Stimulated activated CD8-positive, alpha-beta memory T cell treated with anti-CD3 and anti-CD28 coated beads, Interleukin-4, amount 100 ng/mL, for 48 hours (primary cell): ENCODE measurements at places on chromosomes 4 and X.

GRCh38 chrX:15242899-15243555, 26.9 kb downstream of the ASB9 start:
- peak; percentile 27 for DNase-seq

GRCh38 chr4:100278567-100278966, 88.3 kb upstream of the DDIT4L start:
- DNase-seq = no peak

DNA sequence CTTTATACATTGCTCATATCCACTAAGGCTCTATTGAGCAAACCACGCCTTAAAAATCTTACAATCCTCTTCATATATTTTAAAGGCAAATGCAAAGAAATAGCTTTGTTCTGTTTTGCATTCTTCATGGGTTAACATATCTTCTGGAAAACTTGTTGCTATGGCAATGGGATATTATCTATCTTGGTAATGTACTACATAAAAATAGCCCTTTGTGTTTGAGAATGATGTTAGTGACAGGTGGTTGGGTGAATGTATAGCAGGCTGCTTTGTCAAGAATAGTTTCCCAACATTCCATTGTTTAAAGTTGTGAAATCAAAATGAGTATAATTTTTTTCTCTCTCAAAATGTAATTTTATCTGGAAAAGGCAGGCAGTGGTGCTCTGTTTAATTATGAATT, 16.8 kb downstream of the REPS2 start:
- no peak for DNase-seq

- DNase-seq = no peak
Observed at GRCh38 chr4:14883661-14884060, 118.6 kb upstream of the CPEB2 start.

DNA sequence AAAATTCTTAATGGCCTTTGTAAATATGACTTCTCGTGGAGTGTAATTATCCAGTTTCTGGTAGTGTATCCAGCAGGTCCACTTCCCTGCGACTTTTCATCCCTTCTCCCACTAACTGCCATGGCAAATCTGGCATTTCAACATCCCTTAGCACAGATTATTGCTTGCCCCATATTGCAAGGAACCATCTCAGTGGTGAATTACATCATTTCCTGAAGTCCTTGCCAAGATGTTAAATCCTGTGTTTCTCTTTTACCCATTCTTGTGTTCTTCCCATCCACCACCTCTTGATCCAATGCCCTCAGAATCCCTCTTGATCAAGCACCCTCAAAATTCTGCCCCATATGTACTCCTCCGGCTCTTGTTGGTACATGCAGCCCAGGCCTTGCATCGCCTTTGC, 88.1 kb upstream of the ZNF81 start:
- DNase-seq = no peak

DNA sequence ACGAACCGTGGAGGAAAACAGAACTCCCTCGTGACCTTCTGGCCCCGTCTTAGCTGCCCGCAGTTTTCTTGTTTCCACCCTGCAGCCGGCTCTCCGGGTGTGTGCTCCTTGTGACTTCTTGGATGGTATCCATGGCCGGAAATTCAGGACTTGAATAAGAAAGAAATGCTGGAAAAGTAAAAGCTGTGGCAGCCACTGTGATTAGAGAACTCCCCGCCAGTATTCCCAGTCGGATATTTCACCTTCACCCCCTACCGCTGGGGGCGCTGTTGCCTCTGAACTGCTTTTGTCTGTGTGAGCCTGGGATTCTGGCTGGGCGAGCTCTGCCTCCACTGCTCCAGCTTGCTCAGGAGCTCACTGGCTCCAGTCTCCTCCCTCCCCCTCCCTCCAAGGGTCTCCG, 41.5 kb upstream of the CYP4V2 start:
- DNase-seq = peak; percentile 53

GRCh38 chr4:55509266-55509665, 37.4 kb downstream of the CLOCK start:
- no peak for DNase-seq

GRCh38 chr4:147957446-147957845, 225.6 kb downstream of the ARHGAP10 start:
- DNase-seq = no peak

DNA sequence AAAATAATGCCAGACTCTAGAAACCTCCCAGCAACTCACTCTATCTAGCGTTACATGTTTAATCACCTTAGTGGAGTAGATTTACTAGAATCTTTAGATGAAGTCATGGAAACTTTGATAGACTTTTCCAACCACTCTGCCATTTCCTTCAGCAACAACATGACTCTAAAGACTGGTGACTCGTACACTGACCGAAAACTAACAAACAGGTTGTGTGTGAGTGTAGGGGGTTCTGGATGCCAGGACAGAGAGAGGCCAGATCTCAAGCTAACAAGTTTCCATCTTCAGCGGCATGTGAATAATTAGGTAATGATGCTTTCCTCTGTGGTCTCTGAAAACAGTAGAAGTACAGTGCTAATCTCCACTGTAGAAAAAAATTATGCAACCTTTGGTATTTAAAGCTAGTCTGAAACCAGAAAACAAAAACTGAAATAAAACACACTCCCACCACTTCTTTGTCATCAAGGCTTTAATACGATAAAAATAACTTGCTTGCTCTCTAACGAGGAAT, 286.4 kb downstream of the PRDM5 start:
- no peak for DNase-seq

GRCh38 chr4:93384887-93385286, 443.7 kb upstream of the ATOH1 start:
- no peak for DNase-seq

DNA sequence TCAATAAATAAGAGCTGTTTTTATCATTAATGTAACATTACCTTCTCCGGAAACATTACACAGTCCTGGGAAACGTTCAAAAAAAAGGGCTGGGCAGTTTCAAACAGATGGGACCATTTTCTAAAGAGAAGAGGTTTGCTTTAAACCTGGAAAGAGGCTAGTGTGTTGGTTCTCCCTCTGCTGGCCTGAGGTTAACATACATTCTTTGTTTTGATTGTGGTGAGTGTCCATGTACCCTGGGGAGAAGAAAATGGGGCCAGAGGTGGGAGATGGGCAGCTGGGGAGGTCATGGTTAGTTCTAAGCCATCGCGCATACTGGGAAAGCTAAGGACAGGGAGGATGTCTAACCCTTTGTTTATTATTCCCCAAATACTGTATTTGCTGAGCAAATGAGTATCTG, 194.7 kb downstream of the CPEB2 start:
- DNase-seq = no peak

- peak; percentile 71 for DNase-seq
Observed at GRCh38 chr4:101418055-101418454, 70.7 kb upstream of the PPP3CA start.

GRCh38 chrX:150360331-150360730, 2.8 kb upstream of the MAMLD1 start:
- no peak for DNase-seq

DNA sequence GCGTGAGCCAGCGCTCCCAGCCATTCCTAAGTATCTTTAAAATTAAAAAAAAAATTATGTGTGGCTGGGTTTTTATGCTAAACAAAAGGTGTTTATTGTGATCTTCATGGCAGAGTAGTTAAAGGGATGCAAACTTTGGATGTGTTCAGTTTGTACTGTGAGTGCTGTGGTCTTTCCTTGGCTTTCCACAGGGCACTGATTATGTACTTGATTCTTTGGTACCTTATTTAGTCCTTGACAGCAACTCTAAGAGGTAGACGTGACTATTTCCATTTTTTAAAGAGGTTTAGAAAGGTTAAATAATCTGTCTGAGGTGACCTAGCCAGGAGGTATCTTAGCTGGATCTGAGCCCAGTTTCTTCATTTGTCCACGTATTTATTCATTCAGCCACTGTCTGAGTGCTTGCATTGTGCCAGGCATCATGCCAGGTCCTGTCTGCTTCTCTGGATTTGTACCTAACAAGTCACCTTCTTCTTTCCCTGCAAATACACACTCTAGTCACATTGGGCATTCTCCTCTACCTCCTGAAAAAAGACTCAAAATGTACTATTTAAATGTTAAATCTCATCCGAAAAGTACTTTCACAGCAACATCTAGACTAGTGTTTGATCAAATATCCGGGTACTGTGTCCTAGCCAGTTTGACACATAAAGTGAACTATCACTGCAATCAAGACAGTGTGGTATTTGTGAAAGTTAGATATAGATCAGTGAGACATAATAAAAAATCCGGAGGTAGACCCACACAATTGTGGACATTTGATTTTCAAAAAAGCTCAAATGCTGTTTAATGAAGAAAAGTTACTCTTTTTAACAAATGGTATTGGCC, 31.5 kb downstream of the WWC2 start:
- no peak for DNase-seq

DNA sequence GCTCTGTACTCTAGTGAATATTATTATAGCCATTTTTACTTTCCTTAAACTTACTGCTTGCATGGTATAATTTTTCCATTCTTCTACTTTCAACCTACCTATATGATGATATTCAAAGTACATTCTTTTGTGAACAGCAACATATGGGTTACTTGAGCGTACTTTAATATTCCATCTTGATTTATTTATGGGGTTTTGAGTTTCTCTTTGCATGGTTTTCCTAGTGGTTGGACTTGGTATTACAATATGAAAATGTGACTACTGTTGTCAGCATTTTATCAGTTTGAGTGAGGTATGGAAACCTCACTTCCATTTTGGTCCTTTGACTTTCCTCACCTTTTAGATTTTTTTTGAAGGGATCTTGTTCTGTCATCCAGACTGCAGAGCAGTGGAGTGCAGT, 35.9 kb downstream of the ADGRG4 start:
- DNase-seq = no peak

DNA sequence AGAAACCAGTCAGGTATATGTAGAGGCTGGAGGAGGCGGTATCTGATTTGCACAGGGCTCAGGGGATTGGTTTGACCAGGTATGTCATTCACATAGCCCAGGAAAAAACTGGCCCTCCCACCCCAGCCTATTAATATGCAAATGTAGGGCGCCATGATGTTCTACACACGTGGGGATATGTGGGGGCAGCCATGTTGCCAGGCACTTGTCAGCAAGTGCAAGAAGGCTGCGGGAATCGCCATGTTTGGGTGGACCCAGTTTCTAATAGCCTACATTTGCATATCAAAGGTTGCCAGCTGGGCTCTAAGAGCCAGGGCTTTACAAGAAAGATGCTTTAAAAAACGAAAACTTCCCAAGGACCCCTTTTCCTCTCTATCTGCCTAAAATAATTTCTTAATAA, 335.1 kb downstream of the SMARCA1 start:
- DNase-seq = no peak

- peak; percentile 72 for DNase-seq
Observed at GRCh38 chrX:21374163-21374993, at the start of gene CNKSR2. Gene CNKSR2 (plus strand): TSS chrX:21374418. CDS start chrX:21374898, 480 bp downstream.

DNA sequence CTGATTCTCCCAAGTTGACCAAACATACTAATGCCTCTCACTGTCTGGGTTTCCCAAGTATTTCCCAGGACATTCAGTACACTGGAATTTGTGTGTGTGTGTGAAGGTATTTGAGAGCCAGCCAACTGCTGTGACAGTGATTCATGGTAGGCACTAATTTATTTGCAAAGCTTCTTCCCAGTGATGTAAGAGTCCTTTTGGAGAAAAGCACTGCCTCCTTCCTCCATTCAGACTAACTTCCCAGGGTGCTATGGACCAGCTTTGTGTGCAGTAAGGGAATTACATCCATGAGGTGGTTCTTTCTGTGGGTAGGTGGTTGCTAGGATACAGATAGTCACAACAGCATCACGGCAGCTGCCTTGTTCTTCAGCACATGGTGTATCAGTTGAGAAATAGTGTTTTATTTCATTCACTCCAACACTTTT, 8.7 kb downstream of the EGF start:
- DNase-seq = no peak

DNA sequence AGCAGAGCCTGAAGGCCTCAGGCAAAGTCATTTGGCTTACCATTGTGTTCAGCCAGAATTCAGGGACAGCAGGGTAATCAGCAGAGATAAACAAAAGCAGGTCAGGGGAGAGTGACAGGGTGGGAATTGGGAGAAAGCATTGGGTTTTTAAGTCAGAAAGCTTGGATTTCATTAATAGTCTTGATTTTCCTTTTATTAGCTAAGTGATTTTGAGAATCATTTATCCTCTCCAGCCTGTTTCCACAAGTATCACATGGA, 410.1 kb downstream of the HNRNPD start:
- no peak for DNase-seq

GRCh38 chr4:13601848-13602247, 25.7 kb downstream of the BOD1L1 start:
- DNase-seq = no peak

GRCh38 chr4:175720067-175720466, 92.0 kb downstream of the GPM6A start:
- no peak for DNase-seq

- no peak for DNase-seq
Observed at GRCh38 chrX:28550331-28550872, 36.8 kb upstream of the IL1RAPL1 start.

GRCh38 chrX:68139791-68140190, 293.5 kb downstream of the OPHN1 start:
- no peak for DNase-seq

DNA sequence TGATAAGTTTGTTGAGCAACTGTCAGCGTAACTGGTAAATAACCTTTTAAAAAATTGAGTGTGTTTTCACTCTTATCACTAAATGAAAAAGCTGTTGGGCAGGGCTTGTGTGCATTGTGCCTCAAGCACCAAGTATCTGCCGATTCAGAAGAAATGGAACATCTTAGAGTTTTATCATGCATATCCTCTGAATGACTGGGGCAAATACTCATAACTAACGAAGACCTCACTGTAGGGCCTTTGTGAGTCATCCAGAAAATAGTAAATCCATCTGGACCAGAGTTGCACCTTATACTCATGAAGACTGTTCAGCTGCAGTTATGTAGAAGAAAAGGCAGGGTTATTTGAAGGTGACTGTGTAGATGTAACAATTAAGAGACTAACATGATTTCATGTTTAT, 222.1 kb downstream of the CAMK2D start:
- peak; percentile 36 for DNase-seq

DNA sequence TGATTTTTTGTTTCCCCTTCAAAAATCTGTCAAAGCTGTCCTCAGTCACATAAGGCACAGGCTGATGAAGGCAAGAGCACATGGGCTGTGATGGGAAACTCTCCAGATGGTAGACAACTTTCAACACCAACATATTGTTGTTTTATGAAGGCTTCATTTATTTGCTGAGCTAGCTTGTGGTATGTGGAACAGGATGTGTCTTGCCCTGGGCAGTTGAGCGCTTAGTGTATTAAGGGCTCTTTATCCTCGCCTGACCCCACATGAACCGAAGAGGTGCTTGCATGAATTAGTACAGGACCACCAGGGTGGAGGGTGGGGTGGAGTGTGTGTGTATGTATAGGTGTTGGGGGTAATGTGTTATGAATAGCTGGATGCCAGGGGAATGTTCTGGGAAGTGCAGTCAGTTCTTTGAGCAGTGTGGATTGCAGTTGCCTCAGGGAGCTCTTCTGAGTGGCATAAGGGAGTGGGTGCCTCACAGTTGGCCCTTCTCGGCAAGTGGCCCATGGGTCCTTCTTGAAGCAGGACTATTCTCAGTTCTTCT, 103.1 kb downstream of the PHEX start:
- DNase-seq = no peak
